ENCODE measurements at places on chromosomes 2 and 18.

- DNase-seq, result no peak
Measured at GRCh38 chr2:212708355-212708754, 169.8 kb upstream of the ERBB4 start.

- DNase-seq, result peak; percentile 4
Measured at GRCh38 chr2:206556357-206556949, 85.8 kb upstream of the FAM237A start.

GRCh38 chr18:9642799-9643462, 28.6 kb upstream of the PPP4R1 start:
- DNase-seq, result no peak

- DNase-seq, result no peak
Measured at GRCh38 chr2:166090346-166090745, 37.5 kb downstream of the SCN1A start.

DNA sequence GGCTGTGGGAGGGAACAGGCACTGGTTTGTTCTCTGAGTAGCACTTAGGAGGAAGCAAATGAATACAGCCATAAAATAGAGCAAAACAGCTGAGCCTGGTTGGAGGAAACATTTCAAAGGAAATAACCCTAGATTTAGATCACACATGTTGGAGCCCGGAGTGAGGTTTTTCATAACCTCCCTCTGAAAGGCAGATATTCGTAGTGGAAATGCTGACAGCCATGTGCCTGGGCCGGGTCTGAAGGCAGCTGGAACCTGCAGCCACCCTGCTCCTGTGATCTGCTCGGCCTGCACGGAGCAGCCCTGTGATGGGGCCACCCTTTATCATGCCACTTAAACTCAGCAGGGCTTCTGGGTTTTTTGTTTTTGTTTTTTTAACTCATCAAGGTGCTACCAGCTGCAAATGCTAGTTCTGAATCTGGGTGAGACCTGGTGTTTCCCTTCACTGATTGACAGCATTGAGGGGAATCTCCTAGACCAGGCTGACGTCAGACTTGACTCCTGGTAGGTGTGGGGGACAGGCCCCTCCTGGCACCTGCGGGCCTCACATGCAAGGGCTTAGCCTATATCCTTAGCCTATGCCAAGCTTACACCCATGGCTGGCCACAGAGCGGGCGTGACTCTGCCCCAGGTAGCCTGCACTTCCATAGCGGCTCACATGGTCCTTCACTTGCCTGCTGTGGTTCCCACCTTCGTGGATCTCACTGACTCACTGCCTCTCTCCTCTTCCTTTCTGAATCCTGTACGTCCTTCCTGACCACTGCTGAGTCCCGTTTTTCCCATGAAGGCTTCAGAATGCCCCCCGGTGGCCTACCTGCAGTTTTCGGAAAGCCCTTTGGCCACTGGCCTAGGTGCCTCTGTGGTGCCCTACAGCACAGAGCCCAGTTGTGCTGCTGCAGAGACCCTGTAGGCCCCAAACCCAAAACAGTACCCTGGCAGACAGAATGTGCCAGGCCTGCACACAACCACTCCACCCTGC, 217.3 kb downstream of the SEPTIN10 start:
- no peak for DNase-seq

DNA sequence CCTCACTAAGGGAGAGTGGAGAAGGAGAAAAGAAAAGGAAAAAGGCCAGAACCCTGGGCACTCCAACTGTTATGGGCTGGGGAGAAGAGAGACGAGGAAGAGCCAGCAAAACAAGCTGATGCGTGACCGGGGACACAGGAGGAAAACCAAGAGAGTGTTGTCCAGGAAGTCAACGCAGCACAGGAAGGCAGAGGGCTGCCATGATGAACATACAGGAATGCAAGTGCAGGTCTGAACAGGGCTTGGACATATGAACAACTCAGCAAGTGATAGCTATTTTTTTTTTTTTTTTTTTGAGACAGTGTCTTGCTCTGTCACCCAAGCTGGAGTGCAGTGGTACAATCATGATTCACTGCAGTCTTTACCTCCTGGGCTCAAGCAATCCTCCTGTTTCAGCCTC, 28.4 kb downstream of the SIX3 start:
- no peak for DNase-seq

- DNase-seq, result no peak
Measured at GRCh38 chr2:217958206-217958883, 44.5 kb downstream of the TNS1 start.

DNA sequence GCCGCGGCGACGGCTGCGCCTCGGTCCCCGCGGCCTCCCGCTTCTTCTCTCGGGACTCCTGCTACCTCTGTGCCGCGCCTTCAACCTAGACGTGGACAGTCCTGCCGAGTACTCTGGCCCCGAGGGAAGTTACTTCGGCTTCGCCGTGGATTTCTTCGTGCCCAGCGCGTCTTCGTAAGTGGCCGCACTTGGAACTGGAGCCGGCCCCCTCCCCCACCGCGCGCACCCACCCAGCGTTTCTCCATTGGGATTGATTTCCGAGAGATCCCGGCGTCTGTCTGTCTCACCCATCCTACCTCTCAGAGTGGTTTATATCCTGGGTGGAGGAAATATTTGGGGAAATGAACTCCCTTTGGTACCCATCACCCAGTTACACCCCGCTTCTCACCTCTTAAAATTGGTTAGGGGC, 498 bp downstream of the ITGAV start:
- no peak for DNase-seq

DNA sequence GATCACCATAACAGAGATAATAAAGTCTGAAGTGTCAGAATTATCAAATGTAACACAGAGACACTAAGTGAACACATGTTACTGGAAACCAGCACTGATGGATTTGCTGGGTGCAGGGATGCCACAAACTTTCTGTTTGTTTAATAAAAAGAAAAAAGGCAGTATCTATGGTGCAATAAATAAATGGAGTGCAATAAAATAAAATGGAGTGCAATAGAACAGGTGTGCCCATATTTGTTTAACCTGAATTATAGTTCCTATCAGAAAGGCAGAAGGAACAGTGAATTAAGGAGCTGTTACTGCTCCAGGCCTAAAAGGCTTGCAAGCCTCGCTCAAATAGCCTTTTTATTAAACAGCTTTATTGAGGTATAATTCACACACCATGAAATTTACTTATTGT, 81.0 kb upstream of the KIDINS220 start:
- no peak for DNase-seq

DNA sequence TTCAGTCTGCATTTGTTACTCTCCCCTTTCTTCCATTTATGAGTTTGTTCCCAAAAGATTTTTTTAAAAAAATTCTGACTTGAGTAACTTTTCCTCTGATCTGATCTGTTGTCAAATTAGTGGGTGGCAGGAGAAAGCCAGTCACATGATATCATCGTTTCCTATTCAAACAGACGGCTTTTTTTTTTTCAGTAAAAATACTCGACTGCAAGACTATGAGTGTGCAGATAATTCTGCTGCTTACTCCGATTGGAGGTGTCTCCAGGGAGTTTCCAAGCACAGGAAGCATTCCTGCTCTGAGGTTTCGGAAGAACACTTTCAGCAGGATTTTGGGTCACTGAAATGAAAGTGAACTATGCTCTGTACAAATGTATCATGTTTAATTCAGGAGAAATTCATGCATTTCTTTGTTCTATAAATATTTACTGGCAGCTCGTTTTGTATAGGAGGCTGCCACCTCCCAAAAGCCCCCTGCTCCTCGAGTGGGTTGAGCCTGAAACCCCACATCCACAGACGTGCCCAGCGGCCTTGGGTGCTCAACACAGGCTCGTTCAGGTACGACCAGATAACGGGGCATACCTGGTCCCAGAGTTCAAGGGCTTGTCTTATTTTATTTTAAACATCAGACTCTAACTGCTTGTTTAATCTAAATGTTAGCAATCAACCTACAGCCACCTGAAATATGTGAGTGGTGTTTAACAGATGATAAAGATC, 126.9 kb upstream of the ZNF516 start:
- no peak for DNase-seq

DNA sequence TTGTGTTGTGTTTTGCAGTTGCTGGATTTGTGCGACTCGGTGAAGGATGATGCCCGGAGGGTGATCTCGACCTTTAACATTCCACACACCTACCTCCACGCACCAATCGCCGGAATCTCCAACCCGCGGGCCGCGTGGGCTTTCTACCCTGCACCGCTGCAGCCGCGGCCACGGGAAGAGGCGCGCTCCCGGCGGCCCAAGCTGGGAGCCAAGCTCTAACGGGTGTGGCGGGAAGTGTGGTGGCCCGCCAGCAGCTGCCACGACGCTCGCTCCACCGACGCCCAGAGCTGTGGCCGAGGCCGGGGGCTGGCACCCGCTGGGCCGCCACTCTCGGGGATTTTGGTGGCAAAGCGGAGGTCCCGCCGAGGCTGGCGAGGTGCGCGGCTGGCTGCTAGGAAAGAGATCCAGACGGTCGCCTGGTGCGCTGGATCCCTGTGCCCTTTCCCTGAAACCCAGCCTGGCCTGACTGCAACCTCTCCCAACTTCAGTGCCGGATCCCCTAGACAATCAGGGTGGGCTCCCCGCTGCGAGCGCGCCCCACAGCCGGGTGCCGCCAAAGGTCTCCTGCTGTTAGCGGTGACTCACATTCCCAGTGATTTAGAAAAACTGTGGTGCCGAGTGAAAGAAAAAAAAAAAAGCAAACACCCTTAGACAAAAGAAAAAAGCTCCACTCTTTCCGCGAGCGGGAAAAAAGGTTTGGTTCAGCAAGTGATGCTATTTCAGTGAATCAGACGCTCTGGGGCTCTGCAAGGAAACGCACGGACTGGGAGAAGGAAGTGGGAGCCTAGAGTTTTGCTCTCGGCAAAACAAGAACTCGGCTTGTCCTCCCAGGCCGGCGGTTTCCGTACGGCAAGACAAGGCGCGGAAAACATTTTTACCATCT, 2.9 kb upstream of the BCL2L11 start:
- DNase-seq, result peak; percentile 23

DNA sequence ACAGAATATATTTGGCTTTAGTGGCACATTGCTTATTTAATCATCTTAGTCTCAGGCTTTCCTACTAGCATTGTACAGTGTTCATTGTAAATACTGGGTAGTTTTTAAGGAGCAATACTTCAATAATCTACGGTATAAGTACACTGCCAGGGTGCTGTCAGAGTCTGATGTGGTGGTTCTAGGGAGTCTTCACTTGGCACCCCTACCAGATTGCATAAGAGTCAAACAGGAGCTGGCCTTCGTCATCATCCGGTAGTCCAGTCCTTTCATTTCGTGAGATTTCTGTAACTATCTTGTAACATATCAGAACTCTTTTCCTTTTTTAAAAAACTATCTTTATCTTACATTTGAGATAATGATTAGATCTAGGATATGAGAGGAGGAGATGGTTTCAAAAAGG, 91.1 kb downstream of the ZNF532 start:
- no peak for DNase-seq

DNA sequence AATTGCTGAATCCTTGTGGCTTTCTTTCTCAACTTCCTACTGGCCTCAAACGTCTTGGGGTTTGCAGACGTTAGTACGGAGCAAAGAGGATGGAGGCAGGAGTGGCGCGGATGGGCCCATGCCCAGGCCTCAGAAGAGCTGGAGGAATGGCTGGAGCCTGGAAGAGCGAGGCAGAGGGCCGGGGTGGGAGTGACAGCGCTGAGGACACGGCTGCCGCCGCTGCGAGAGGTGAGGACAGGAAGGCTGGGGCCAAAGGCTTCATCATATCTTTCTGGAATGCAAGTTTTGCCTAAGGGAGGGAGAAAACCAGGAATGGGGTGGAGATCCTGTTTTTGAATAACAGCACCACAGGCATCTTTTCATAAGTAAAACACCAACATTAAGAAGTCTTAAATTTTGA, 178.5 kb upstream of the SESTD1 start:
- DNase-seq, result no peak

DNA sequence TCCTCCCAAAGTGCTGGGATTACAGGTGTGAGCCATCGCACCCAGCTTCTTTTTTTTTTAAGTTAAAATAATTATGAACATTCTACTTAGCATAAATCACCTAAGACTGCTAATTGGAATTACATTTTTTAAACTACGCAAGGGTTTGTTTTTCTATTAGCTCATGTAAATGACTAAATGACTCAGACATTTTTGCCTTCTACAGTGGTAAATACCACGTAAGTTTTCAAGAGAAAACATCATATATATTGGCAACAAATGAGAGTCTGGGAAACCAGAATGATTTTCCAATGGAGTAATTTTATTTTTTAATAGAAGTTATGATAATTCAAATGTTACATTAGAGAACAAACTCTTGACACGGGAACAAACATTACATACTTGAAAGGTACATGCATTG, 259.0 kb downstream of the ZNF385B start:
- DNase-seq, result no peak

- DNase-seq, result no peak
Measured at GRCh38 chr2:128288781-128289180, 29.9 kb downstream of the HS6ST1 start.

DNA sequence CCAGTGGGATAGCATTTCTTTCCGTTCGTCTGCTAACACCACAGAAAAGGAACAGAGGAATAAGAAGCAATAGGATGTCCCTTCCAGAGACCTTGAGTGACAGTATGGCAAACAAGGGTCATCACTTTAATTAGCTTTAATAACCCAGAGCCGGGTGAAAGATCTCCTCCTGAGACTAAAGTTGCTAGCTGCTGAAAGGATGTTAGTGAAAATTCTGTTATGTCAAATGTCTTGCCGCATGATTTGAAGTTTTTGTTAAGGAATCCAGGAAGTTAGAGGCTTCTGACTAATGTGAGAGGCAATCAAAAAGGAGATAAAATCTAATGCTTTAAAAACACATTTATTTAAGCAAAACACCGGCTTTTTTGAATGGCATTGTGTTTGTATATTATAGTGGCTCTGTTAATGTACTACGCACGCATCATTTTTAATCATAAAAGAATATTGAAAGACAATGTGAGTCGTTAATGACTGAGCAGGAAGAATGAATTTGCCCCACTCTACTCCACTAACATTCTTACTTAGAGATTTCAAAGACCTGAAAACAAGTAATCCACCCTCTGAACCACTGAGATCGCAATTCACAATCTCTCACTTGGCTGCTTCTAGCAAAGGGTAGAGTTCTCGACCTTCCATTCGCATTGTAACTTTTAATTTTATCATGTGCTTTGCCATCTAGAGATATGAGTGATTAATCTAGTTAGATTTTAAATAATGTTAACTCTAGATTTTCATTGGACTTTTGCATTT, 536.6 kb downstream of the LRRTM4 start:
- DNase-seq, result no peak

DNA sequence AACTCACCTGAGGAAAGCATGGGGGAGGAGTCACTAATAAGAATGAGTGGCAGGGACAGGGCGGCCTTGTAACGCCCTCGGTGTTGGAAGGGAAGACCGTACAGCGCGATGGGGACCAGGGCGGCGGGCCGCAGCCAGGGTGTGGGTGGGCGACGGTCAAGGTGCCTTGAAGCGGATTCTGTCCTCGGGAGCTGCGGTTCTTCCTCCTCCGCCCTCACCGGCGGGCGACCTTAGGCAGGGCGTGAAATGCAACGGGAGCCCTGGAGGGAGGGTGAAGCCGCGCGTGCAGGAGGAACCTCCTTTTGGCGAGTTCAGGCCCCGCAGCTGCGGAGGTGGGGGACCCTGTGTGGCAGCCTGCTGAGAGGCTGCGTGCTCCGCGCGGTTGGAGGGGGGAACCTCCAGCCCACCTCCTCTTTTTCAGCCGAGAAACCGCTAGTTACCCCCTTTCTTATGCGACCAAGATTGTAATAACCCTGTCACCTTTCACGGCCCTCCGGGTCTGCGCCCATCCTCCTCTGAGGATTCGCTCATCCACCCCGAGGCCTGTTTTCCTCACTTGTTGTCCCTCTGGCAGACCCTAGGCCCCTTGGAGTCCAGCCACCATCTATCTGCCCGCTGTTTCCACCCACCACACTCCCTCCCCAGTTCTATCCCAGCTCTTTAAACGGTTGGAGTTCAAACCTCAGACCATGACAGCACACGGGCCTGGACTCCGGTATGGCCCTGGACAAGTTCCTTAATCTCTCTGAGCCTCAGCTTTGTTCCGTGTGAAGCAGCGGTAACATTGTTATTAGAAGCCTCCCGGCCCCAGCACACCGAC, 823 bp upstream of the RNU2-63P start:
- no peak for DNase-seq
